NCI-H226 (cell line): ENCODE measurements at places on chromosomes 16 and 17.

DNA sequence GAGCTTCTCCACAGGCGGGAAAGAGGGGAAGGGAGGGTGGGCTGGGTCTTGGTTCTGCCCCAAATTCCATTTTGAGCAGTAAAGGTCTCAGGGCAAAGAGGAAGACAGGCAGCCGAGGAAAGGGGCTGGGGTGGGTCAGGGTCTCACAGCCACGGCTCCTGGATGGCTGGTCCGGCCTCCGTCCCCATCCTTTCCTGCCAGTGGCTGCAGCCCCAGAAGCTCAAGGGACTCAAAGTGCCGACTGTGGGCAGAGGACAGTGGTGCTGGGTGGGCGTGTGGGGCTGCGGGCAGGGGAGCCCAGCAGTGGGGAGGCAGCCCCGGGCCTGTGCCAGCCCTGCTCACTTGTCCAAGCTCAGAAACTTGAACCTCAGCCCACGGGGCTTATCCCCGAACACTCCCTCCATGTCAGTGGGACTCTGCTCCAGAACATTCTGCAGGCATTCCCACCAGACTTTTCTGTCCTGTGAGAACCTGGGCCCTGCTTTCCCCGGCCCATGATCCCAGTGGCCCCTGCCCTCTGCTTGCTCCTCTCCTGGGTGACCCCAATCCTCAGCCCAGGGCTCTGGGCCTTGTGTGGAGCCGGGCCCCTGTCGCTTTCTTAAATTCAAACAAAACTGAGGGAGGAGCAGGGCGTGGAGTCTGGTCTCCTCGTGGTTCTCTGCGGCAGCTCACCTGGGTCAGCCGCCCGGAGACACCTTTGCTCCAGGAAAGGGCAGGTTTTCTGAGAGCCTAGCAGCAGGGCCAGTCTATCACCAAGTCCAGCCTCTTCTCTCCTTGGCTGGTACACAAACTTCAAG is 117.8 kb upstream of the METRNL start:
- no peak for DNase-seq

- DNase-seq = no peak
Measured at GRCh38 chr17:32862940-32863339, 14.0 kb downstream of the MYO1D start.

- DNase-seq = no peak
Measured at GRCh38 chr17:31857920-31858641, 963 bp downstream of the COPRS start.

GRCh38 chr17:79485991-79486390 is 124.9 kb downstream of the RBFOX3 start:
- no peak for DNase-seq

DNA sequence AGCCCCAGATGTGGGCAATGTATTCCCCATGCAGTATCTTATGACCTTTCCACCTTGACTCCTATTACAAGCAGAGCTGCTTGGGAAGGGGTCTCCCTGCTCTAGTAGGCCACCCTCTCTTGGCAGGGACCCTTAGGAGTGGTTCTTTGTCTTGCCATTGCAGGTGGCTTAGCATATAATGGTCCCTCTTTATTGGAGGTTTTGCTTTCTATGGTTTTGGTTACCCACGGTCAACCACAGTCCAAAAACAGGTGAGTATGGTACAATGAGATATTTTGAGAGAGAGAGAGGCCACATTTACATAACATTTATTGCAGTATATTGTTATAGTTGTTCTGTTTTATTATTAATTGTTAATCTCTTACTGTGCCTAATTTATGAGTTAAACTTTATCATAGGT is 472.8 kb upstream of the ASIC2 start:
- DNase-seq = no peak

GRCh38 chr16:15524966-15525365 is 90.6 kb downstream of the BMERB1 start:
- DNase-seq = no peak

DNA sequence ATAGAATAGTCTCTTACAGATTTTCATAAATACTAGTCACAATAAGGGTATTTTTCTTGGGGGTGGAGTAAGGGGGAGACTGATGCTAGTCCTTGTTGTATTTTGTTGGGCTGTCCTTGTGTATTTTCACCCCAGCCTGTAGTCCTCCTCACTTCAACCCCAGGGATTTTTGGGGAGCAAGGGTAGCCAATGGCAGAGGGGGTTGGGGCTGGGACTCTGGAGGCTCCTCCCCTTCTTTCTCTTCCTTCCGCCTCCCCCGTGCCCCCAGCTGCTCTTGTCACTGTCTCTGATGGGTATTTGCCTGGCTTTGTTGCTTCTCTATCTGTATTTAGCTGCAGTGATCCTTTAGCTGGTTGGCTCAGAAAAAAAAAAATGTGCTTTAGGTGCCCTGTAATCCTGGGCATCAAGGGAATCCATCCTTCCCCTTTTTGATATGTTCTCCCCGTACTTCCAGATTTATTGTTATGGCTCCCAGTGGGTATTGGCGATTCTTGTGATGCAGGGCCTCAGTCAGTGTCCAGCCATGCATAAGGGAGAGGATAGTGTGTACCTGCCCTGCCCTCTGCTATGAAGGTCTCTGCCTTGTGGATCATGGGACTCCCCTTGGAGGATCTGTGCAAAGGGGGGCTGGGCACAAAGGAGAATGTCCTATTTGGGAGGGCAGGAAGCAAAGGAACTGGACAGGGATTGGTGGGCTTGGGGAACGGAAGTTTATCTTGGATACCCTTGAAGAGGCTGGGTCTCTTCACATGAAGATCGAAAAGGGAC is 16.5 kb downstream of the SNF8 start:
- DNase-seq = no peak

- no peak for DNase-seq
Measured at GRCh38 chr16:82819286-82819685, 192.5 kb downstream of the CDH13 start.

DNA sequence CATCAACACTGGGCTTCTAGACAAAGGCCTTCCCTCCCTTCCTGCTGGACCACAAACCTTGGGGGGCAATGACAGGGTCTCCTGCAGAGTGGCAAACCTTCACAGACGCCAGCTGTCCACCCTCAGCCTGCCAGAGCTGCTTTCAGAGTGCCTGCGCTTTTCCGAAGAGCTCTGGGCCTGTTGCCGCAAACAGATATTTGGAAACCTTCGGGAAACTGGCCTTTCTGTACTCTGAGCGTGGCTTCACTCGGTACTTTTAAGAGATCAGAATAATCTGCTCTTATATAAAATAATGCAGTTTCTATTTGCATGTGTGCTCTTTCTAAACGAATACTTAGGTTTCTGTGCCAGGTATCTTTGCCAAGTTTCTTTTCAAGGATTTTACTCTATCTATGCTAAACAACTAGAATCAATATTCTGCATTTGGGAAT is 152.1 kb upstream of the CHMP6 start:
- DNase-seq = no peak

- DNase-seq = no peak
Measured at GRCh38 chr17:67620088-67620487, 97.6 kb upstream of the NOL11 start.

GRCh38 chr17:60563743-60564142 is 36.2 kb upstream of the PPM1D start:
- no peak for DNase-seq

- DNase-seq = no peak
Measured at GRCh38 chr17:29149431-29150064, 30.6 kb downstream of the MYO18A start.

DNA sequence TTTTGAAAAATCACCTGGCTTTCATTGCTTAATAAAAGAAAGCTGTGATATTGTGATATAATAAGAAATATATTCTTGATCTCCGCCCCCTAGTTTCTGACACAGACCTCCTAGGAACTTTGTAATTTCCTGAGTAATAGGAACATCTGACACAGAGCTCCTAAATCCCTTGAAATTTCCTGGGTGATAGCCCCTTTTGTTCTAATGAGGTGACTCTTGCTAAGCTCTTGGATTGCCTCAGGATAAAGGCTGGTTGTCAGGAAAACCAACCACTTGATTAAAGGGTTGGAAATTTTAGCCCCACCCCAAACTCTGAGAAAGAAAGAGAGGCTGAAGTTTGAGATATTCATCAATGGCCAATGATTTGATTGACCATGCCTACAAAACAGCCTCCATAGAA is 326.4 kb upstream of the KIF2B start:
- no peak for DNase-seq

DNA sequence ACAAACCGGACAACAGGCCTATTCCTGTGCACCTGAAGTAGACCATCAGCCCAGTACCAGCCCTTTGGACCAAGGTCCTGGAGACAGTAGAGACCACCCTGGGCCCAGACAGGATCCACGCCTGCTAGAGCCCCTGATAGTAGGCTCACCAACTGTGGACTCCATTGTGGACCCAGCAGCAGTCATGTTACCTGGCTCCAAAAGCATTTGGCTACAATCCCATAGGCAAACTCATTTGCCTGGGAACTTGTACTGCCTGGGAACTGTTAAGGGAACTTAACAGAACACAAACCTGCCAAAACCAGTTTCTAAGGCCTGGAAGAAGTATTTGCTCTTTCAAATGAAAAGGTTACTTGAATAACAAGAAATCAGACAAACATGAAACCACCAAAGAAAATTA is 10.0 kb upstream of the ACSM1 start:
- DNase-seq = no peak

DNA sequence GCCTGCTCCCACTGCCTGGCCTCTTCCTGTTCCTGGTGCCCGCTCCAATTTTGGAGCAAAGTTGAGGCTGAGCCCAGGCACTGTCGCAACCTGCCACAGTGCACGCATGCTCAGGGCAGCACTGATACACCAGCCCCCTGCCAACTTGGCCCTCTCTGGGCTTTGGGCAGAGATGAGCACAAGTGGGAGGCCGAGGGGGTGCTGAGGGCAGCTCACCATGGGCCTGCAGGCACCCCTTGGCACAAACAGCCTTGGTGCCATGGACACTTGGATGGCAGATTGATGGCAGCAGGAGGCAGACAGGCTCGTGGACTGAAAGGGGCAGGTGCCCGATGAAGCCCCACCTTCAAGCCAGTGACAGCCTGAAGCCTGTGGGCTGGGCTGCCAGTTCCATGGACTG is 42.9 kb downstream of the PIGL start:
- DNase-seq = no peak

GRCh38 chr16:86505185-86505898 is 5.0 kb upstream of the FOXF1 start:
- no peak for DNase-seq

GRCh38 chr16:337975-338575 is 14.4 kb downstream of the AXIN1 start:
- DNase-seq = no peak

DNA sequence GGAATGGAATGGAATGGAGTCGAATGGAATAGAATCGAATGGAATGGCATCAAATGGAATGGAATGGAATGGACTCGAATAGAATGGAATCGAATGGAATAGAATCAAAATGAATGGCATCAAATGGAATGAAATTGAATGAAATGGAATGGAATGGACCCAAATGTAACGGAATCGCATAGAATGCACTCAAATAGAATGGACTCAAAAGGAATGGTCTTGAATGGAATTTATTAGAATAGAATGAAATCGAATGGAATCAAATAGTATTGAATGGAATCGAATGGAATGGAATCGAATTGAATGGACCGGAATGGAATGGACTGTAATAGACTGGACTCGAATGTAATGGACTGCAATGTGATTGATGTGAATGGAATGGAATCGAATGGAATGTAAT is 501.4 kb upstream of the WSB1 start:
- no peak for DNase-seq

DNA sequence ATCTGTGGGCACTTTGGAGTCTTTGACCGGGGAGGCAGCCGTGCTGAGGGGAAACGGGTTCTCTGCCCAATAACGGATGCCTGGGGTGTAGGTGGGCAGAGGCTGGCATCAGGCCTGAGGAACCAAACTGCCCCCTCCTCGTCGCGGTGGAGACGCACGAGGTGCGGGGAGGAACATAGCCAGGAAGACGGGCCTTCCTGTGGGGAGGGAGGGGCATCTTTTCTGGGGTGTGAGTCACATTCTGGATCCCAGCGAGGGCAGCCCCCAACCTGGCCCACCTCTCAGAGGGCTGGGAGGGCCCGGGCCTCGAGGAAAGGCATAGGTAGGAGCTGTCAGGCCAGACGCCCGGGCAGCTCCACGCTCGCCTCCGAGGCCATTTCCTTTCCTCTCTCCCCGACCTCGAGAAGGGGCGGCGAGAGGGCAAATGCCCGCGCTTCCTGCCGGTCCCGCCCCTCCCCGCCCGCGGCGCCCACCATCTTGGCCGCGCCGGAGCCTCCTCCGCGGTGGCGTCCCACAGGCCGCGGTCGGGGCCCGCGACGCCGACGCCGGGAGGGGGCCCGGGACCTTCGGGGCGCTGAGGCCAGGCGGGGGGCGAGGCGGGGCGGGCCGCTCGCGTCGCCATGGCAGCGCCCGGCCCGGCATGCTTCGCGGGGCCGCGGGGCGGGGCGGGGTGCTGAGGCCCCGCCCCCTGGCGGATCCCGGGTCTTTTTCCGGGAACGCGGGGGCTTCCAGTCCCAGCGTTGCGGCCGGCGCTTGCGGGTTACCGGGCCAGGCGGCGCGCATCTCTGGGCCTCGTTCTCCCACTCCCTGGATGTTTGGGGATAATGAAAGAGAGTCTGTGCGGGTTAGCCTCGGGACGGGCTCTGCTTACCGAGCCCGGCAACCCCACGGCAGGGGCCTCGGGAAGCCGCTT is 13.2 kb downstream of the RAI1 start:
- peak; percentile 85 for DNase-seq

DNA sequence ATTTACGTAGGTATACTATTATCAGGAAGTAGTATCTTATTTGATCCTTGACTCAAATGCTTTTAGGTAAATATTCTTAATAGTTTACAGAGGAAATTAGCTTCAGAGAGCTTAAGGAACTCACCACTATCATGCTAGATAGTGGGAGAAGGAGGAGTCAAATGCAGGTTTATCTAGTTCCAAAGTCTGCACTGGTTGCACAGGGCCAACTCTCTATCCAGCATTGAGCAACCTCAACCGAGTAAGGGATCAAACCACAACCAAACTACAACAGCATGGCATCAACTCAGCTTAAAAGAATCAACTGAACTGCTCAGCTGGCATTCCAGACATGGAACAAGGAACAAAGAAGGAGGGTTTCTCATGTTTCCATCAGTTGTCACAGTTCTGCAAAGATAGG is 306.0 kb downstream of the MAF start:
- DNase-seq = no peak

GRCh38 chr17:50414808-50415207 is 11.2 kb upstream of the ACSF2 start:
- peak; percentile 23 for DNase-seq

- DNase-seq = no peak
Measured at GRCh38 chr16:31002862-31003341, 7.5 kb downstream of the STX1B start.

GRCh38 chr16:1992704-1993317 is 3.0 kb downstream of the SYNGR3 start:
- DNase-seq = no peak

- DNase-seq = no peak
Measured at GRCh38 chr17:27257031-27257357, 36.9 kb upstream of the WSB1 start.

GRCh38 chr17:28643983-28644786 is 773 bp downstream of the BLTP2 start:
- no peak for DNase-seq
